Upper lobe of right lung (tissue), 1 donor: ENCODE measurements at places on chromosomes 11 and 22. TPM values are rescaled to one million over a fixed set of nuclear protein-coding genes. Genes with fewer than 3 reads are reported as not detected.

The TMPRSS6 gene
- 2.1 TPM for total RNA-seq

The OTOG gene
- total RNA-seq, result not detected

DNA sequence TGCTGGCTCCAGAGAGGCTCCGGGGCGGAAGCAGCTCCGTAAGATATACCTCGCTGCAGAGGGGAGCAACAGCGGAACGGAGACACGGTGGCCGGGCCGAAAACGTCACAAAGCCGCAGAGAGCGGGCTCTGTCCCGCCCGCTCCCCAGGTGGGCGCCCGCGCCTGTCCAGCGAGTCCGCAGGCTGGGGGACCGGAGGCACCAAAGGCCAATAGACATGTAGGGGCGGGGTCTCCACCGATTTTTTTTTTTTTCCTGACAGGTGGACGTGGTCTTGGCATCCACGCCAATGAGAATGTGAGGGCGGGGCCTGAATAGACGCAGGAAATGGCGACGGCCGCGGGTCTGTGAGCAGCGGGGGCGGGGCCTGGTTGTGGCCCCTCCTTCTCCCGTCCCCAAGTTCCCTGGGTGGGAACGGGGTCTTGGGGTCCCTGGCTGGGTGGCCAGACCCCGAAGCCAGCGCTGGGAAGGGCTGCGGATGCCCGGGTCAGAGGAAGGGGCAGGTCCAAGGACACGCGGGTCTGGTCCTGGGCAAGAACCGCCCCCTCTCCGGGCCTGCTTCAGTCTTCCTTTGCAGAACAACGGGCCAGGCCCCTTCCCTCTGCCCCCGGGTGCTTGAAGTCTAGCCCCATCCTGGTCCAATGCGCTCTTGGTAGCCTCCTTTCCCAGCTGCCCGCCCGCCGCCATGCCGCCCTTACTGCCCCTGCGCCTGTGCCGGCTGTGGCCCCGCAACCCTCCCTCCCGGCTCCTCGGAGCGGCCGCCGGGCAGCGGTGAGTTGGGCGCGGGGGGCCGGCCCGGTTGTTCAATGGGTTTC, at the start of gene DNAJC4:
TSS of gene DNAJC4 (plus strand) at position 378 of the 814 bp plus-strand sequence. CDS start at position 685, 307 bp downstream.
- H3K4me3 ChIP-seq, result peak within 1 kb of the TSS; percentile 82
- peaks cover 48% of the 10 kb centered on the region for H3K4me1 ChIP-seq
- no peaks in the 10 kb centered on the region for H3K27me3 ChIP-seq
- DNase-seq, result peak; percentile 94

GRCh38 chr11:121654259-121654842, 201.6 kb upstream of the SORL1-AS1 start:
- H3K36me3 ChIP-seq, result no peaks in the 10 kb centered on the region
- H3K27ac ChIP-seq, result no peak overlapping the region
- H3K4me3 ChIP-seq, result peak overlapping the region; percentile 59
- DNase-seq, result no peak

DNA sequence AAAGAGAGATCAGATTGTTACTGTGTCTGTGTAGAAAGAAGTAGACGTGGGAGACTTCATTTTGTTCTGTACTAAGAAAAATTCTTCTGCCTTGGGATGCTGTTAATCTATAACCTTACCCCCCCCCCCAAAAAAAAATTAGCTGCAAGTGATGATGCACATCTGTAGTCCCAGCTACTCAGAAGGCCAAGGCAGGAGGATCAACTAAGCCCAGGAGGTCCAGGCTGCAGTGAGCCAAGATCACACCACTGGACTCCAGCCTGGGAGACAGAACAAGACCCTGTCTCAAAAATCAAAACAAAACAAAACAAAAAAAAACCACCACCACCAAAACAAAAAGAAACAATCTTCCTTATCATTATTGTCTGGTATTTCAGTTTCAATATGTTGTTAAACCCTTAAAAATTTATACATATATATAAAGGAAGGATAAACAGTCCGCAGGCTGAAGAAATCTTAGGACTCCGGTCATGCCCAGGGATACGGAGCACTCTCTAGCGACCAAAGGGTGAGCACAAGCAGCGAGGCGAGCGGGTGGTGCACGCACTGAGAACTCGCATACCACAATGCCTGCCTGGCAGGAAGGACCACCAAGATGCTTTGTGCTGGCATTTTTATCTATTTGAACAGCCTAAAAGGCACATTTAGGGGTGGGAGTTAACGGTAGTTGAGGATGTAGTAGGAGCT, 6.4 kb downstream of the POLDIP3 start:
- no peaks in the 10 kb centered on the region for H3K27me3 ChIP-seq
- peaks cover 62% of the 10 kb centered on the region for H3K4me1 ChIP-seq
- no peak for DNase-seq
- H3K36me3 ChIP-seq, result peaks cover 22% of the 10 kb centered on the region
- H3K4me3 ChIP-seq, result no peak overlapping the region

DNA sequence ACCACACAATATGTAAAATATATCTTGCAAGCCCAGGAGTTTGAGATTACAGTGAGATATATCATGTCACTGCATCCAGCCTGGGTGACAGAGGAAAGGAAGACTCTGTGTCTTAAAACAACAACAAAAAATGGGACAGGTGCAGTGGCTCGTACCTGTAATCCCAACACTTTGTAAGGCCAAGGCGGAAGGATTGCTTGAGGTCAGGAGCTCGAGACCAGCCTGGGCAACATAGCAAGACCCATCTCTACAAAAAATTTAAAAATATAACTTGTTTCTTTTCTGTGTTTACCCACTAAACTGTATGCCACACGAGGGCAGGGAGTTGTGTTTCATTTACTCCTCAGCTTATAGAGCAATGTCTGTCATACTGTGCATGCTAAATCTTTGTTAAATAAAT, 3.1 kb downstream of the ZNF280A start:
- no peak for DNase-seq
- H3K4me3 ChIP-seq, result no peak overlapping the region
- peaks cover 26% of the 10 kb centered on the region for H3K27me3 ChIP-seq
